Activated T-helper 9 cell treated with anti-CD3 and anti-CD28 coated beads, Interleukin-2, amount 50 U/mL, for 16 hours (primary cell): ENCODE measurements at places on chromosomes 2 and 18.

DNA sequence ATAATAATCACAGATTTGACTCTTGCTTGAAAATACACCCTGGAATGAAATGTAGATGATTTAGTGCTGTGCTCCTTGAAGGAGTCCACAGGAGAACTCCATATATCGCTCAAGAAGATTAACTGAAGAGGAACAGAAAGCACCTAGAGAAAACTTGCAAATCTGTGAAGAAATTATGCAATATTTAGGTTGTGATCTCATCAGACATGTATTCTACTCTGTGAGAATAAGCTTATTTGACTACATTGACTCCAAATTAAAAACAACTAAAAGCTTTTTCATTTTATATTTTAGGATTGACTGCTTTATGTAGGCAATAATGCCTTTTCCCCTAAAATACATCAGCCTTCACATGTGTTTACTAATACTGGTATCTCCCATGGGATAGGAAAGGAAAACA is 906.6 kb upstream of the LRATD1 start:
- DNase-seq: no peak

DNA sequence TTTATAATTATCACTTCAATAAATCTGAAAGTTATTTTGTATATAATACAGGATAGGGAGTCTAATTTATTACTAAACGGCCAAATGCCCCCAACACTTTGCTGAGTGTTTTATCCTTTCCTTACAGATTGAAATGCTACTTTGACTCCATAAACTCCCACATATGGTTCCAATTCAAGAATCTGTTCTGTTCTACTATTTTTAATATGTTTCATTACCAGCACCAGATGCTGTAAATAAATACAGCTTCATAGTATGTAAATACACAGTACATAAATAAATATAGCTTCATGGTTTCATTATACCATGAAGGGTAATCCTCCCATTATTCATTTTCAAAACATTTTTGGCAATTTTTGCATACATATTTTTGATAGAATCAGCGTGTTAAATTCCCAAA is 34.0 kb upstream of the MREG start:
- no peak for DNase-seq

DNA sequence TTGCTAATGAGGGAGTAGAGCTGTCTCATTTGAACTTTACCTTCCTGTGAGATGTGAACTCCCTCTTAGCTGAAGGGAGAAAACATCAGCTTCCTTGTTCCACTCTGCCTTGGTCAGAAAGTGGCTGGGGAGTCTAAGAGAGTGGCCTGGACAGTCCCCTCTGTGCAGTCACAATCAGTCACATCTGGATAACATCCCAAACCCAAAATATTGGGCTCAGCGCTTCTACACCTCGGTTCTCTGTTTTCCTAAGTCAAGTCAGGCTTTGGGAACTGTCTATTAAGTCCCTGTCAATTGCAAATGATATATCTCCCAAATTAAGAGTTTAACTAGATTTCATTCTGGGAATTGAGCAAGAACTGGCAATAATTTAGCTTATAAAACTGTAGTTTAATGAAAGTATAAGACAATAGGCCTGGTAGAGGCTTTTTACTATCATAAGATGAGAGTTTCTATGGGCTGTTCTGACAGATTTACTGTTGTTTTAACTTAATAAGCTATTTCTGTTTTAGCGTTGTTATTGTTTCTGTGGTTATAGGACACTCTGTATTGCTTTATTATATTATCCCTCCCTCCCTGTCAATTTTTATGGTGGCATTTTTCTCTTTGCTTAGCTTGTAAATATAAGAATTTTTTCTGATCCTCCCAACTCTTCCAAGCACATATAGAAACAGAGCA is 135.1 kb upstream of the LHCGR start:
- no peak for DNase-seq

GRCh38 chr2:72887032-72887739 is at the start of gene SPR:
Gene SPR (plus strand): TSS chr2:72887408. CDS start chr2:72887433, 25 bp downstream.
- DNase-seq: peak; percentile 51

DNA sequence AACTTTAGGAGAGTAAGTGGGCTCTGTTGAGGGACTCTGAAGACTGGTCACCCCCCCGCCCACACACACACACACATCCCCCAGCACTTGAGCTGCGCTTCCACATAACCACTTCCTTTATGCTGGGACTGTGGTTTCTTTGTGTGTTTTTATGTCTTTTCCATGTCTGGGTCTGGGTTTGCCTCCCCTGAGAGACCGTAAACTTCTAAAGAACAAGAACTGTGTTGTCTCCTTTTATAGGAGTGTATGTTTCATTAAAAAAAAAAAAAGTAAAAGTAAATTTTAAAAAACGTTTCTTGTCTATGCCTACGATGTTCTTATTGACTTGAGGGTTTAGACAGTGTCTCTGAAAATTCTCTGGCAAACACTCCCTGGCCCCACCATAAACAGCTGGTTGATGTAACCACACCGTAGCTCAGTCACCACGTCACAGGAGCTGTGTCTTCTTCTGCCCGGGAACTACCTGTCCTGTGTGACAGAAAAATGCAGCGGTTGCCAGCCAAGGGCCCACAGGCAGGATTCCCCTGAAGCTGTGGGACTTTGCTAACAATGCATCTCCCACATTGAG is 68.0 kb downstream of the KLHL29 start:
- no peak for DNase-seq

DNA sequence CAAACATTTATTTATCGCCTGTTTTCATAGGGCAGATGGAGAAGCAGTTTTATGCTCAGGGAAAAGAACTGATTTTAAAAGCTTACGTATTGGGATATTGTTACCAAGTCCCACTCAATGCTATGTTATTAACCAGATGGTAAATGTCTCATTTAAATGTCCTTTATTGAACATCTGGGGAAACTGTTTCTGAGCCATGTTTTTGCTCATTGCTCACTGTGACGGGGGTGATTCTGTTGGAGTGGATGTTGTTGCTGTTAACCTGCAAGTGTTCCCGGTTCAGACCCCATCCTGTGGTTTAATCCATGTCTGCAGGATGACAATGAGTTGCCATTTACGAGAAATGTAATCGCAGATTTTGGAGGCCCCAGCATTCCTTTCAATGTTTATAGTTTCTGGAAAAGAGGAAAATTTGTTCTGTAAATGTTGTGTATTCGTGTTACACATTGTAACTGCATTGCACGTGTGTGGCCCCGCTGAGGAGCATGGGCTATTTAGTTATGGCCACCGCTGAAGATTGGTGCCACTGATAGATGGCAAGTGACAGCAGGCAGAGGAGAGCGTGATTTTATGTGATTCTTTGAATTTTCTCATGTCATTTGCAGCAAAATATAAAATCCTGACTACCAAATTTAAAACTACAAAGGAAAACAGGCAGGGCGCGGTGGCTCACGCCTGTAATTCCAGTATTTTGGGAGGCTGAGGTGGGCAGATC is 174.8 kb upstream of the COPS8 start:
- DNase-seq: no peak

GRCh38 chr2:210577263-210578071 is 21.1 kb downstream of the CPS1 start:
- no peak for DNase-seq

DNA sequence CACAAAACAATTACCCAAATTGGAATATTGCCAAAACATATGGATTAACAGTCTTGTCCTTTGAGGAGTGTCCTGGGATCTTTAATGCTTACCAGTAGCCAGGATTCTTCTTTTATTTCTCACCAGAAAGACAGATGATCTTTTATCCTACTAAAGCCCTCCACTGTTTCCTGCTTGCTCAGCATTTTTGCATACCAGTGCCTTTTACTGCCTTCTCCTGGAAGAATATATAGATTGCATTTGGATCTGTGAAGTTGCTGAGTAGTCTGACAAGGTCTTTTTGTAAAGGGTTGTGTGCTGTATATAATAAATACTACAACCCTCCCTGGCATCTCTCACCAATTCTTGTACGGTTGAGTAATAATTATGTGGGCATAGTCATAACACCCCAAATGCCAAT is 652.2 kb downstream of the LRRTM4 start:
- no peak for DNase-seq

DNA sequence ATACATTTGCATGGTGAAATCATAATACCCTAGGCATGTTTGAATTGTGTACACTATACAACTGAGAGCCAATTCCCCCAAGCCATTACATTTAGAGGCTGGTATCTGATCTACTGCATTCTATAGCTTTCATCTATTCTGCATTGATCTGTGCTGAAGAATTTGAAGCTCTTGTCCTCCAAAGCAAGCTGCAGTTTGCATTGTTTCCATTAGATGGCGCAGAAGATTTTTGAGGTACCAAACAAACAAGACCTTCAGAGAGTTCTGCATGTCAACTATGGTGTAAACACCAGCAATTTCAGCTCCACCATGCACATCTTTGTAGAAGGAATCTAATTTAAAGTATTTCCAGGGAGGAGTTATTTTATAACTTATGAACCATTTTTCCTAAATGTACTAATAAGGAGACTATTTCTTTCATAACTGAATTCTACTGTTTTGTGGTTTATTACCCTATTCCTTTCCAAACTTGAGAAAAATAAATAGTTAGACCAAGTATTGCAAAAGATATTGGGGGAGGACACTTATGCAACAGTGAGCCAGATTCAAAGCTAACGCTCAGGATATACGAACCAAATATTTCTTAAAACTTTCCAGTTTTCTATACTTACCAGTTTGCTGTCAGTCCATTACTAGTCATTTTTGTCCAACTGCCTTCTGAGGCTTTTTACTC is 761.8 kb upstream of the ACVR2A start:
- DNase-seq: peak; percentile 13

GRCh38 chr2:178008636-178009289 is 63.8 kb downstream of the PDE11A start:
- no peak for DNase-seq

- no peak for DNase-seq
Measured at GRCh38 chr2:207772081-207772843, 2.6 kb upstream of the FZD5 start.

DNA sequence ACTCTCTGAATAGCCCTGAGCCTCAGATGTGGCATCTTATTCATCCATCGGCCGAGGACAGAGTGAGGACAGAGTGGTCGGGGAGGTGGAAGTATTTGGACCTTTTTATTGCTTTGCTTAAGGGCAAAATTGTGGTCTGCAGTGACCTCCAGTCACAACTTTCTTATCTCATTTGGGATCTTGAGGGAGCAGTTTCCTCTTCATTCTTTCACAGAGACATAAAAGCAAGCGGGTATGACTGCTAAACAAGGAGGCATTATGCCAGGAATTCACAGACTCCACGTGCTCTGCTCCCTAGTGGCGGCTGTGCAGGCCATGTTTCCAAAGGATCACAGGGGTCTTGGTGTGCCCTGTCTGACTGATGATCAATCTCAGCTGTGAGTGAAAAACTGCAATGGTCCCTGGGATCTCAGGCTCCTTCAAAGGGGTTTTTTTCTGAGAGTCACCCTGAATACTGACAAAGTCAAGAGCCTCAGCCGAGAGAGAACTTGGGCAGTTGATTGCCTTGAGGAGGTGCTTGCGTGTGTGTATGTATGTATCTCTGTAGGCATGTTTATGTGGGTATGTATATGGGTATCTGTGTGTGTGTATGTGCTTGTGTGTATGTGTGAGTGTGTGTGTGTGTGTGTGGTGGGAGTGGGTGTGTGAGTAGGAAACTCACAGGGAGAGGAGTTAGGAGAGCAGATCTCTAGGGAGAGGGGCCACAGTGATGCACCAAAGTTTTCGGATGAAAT is 47.7 kb downstream of the RAPGEF4 start:
- DNase-seq: no peak

DNA sequence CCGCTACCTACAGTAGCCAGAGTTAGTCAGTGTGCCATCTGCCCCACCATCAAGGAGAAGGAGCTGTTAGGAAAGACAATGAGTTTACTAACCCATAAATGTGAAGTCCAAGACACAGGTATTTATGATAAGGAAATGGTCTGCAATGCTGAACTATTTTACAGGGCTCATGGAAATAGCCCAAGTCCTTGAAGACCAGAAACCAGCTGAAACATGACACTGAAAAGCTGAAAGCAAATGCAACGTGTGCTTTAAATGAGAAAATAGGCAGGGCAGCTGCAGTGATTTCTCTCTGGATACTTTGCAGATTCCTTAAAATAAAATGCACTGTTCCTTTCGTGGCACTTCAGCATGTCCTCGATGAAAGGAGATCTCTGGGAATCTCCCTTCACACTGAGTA is 256.4 kb upstream of the TCF4 start:
- no peak for DNase-seq

GRCh38 chr18:26971409-26971808 is 105.9 kb upstream of the AQP4 start:
- no peak for DNase-seq

DNA sequence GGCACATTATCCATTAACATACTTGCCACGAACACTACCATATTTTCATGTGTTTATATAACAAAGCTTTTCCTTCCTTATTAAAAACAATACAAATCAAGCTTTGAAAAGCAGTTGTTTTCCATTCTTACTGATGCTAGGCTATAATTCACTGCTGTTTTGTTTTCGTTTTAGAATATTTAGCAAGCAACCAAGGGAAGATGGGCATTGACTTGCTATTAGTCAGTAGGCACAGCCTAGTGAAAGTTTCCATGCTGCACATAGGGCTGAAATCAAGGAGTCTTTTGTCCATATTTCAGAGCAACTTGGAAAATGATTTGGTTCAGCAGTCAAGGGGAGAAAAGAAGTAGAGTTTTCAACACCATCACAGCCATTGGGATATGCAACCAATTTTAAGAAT is 31.3 kb downstream of the BCL2 start:
- DNase-seq: no peak
